ENCODE measurements at places on chromosomes 7 and 10. TPM values are rescaled to one million over a fixed set of nuclear protein-coding genes. Genes with fewer than 3 reads are reported as not detected.

Gene KCNH2
- total RNA-seq = 2.4 TPM

Gene LIPK
- not detected for total RNA-seq

Gene RAB19
- total RNA-seq = not detected

DNA sequence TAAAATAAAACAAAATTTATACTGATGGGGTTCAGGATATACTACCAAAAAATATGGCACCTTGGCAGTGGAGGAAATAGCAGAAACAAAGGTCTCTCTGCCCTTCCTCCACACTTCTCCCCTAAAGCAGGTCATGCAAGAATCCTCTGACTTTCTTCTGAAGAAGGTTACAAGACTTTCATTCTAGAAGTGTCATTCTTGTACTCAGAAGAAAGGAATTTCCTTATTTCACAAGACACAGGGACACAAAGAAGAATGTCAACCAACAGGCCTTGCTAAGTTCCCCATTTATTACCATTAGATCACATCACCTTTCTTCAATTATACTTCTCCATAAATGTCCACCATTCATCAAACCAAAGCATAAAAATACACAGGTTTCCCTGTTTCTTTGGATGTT is 470.2 kb downstream of the PAXIP1 start:
- DNase-seq = no peak

- no peak for DNase-seq
Measured at GRCh38 chr7:77362905-77363304, 53.2 kb downstream of the GSAP start.

- no peak for DNase-seq
Measured at GRCh38 chr10:109105725-109106124, 817.6 kb downstream of the XPNPEP1 start.

- no peak for DNase-seq
Measured at GRCh38 chr7:114916261-114916892, 5.5 kb upstream of the MDFIC start.

Gene ADCYAP1R1
- total RNA-seq = 2.7 TPM

Gene CHST3
- total RNA-seq = 49.4 TPM

DNA sequence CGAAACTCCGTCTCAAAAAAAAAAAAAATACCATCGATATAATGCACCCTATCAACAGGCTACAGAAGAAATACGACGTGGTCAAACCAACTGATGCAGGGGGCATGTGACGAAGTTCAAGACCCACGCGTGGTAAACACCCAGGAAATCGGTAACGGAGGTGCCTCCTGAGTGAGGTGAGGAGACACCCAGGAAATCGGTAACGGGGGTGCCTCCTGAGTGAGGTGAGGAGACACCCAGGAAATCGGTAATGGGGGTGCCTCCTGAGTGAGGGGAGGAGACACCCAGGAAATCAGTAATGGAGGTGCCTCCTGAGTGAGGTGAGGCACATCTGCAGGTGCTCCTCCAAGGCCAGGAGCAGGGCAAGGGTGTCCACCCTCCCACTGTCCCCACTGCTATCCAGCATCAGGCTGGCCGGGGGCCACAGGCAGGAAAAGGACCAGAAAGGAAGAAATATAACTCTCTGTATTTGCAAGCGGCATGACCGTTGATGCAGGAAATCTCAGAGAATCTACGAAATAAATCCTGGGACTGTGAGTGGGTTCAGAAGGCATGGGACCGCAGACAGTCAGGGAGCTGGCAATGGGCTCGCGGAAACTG is 10.7 kb upstream of the GPR146 start:
- no peak for DNase-seq

Gene IRF5
- total RNA-seq = 7.8 TPM

DNA sequence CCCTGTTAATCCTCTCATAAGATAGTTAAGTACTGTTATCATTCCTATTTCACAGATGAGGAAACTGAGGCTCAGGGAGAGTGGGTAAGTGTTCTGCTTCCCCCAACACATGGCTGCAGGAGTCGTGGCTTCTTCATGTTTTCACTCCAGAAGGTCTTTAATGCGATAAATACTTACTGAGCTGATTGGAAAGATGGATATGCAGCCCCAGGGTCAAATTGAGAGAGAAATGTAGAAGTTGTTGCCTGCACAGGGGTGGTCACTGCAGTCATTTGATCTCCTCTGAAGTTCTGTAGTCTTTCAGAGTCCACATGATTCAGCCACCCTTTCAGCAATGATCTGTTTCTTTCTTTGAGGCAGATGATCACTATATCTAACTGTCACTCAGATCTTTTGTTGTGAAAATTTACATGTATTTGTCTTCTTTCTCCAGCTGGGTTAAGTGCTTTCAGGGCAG is 29.3 kb downstream of the CRCP start:
- DNase-seq = no peak

- no peak for DNase-seq
Measured at GRCh38 chr7:125504848-125505247, 575.2 kb upstream of the POT1 start.

Gene PPP1R9A
- 28.9 TPM for total RNA-seq

Gene SFMBT2
- total RNA-seq = 10.2 TPM

DNA sequence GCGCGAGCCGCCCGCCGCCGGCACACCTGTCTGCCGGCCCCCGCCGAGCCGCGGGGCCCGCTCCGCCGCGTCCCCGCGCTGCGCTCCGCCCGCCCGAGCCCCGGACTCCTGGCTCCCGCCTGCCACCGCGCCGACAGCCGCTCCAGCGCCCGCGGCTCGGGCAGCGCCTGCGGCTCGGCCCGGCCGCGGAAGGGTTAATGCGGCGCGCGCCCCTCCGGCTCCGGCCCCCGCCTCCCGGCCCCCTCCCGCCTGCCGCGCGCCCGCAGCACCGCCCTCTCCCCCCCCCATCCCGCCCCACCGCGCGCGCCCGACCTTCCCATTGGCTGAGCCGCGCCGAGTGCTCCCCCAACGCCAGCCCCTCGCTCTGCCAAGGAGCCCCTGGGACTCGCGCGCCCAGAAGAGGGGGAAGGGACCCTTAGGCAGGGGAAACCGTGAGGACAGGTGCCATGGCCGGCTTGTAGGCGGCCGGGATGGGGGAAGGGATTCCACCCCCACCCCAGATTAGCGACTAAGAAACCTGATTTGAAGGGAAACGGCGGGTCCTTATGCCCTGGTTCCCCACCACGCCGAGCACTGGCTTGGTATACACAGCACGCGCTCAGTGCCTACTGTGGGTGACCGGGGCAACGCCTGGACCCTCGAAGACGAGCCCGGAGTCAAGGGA is at the start of gene KCNH2:
TSS of gene KCNH2 (minus strand) at position 196 of the 664 bp plus-strand sequence. CDS start 408 bp downstream, outside the sequence.
- no peak for DNase-seq

GRCh38 chr10:78619115-78619851 is 449.5 kb upstream of the ZMIZ1 start:
- no peak for DNase-seq

- DNase-seq = peak; percentile 17
Measured at GRCh38 chr10:70052462-70053217, at the start of gene MACROH2A2. Gene MACROH2A2 (plus strand): TSS chr10:70052846. CDS start chr10:70075659, 22,813 bp downstream.

GRCh38 chr10:4981722-4982471 is 18.7 kb downstream of the AKR1C1 start:
- DNase-seq = peak; percentile 16

Gene HKDC1
- 5.0 TPM for total RNA-seq

DNA sequence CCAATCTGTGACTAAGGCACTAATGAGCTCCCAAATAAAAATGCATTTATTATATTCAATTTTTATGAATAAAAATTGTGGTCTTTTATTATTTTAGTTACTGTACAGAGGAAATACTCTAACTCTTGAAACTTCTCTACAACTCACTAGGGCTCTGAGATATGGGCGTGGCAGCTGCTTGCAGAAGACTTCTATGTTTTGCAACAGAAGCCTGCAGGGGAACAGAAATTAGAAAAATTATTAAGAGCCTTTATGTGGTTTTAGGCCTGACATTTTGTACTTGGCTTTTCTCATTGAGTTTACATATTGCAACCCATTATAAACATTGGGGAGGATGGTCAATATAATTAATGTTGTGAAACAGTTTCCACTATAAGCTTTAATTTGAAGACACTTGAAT is 581.4 kb downstream of the TNS3 start:
- no peak for DNase-seq

Gene NANOS1
- 9.4 TPM for total RNA-seq

DNA sequence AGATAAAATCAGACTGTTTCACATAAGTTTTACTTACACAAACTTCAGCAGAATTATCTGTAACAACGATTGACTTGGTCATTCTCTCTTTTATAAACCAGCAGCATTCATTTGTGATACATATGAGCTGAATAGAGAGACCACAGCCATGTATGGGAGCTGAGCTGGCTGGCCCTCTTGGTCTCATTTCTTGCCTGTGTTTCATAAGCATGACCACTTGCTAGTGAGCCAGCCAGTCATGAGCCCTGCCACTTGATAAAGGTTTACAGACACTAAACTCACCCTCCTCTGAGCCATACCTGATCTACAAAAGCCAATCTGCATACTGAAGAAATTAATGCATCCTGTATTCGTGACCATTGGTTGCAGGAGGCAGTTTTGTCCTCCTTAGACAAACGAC is 82.1 kb downstream of the PKD1L1 start:
- DNase-seq = no peak

DNA sequence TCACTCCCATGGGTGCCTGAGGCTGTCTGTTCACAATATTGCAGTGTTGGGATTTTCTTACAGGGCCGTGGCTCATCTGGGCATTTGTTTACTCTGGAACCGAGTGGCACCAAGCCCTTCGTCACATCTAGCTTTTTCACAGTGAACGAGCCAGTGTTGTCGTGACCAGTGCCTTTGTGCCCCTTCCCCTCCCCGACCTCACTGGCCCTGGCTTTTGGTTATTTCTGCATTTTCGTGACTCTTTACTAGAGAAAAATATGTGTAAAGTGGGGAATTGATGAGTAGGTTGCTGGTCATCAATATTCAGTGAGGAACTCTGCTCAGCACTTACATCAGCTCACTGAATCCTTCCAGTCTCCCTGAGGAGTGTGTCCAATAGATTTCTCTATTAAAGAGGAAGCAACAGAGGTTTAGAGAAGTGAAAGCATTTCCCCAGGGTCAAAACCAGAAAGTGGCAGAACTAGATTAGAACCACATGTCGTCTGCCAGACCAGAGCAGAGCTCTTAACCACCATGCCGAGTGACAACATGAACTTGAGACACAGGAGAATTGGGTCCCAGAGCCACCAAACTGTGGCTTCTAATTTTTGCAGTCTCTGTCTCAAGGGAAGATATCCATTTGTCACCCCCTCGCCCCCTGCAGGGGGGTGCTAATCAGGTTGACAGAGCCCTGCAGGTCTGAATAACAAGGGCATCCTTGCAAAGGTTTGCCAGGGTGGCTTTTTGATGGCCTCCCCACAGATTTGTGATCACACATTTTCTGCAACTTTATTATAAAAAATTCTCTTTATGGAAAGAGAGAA is 125.3 kb downstream of the CHN2 start:
- no peak for DNase-seq

Gene EZH2
- total RNA-seq = 4.2 TPM

DNA sequence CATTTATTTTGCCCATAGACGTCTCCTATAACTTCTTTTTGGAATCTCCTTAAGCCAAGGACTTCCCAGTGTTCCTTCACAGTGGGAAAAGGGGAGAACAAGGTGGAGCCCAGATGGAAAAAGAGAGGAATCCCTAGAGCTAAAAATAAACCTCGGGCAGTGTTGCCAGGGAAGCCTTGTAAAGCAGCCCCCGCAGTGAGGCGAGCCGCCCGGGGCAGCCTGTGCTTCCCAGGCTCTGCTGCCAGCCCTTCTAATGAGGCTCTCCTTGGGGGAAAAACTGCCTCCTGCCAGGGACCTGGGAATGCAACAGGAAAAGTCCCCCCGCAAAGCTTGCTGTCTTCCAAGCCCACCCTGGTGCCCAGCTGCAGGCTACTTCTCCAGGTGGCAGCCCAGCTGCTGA is 71.7 kb downstream of the SH3PXD2A start:
- DNase-seq = no peak

GRCh38 chr7:157690058-157690832 is 353.4 kb downstream of the DNAJB6 start:
- DNase-seq = no peak

- no peak for DNase-seq
Measured at GRCh38 chr10:1272079-1272776, 216.0 kb downstream of the WDR37 start.

Gene MOGAT3
- total RNA-seq = not detected

Gene TMEM236
- total RNA-seq = 1.2 TPM

GRCh38 chr10:48589266-48589665 is 15.6 kb downstream of the ARHGAP22 start:
- DNase-seq = no peak

GRCh38 chr7:118846977-118847376 is 622.5 kb downstream of the ANKRD7 start:
- DNase-seq = no peak

Gene TRPV5
- total RNA-seq = 0.20 TPM

DNA sequence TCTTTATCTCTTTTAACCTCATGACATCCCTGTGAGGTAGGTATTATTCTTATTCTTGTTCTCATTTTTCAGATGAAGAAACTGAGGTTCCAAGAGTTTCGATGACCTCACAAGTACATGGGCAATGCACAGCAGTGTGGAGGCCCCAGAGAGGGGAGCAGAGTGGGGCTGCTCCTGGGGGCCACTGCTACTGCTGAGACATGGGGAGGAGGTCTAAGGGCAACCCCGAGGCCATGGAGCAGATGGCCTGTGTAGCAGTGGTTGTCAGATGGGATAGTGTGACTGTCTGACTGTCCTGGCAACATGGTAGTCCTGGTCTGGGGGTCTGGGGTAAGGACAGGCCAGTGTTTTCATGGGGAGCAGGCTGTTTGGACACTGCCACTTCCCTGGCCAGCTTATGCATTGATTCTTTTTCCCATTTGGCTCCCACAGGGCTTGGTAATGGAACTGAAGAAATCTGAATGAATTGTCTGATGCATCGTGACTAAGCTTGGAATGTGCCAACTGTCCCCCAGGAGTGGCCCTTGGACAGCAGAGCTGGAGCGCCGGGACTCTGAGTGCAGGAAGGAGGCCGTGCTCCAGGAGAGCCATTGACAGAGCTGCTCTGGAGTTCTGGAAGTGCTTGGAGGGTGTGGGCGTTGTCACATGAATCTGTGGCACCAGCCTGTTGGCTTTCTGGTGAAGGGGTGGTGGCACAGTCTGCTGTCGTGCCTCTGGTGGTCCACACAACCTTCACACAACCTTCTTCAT is 40.9 kb downstream of the ADRA2A start:
- no peak for DNase-seq
